Posterior cingulate gyrus (tissue), 11 donors: ENCODE measurements at places on chromosomes 11 and 22.
A peak's percentile ranks its signal among the peaks of the same experiment; 100 is the strongest.

GRCh38 chr22:22058633-22059290 is 76.2 kb upstream of the TOP3B start:
- no peak for DNase-seq

GRCh38 chr11:20596205-20597153 is 2.9 kb upstream of the SLC6A5 start:
- no peak for DNase-seq

DNA sequence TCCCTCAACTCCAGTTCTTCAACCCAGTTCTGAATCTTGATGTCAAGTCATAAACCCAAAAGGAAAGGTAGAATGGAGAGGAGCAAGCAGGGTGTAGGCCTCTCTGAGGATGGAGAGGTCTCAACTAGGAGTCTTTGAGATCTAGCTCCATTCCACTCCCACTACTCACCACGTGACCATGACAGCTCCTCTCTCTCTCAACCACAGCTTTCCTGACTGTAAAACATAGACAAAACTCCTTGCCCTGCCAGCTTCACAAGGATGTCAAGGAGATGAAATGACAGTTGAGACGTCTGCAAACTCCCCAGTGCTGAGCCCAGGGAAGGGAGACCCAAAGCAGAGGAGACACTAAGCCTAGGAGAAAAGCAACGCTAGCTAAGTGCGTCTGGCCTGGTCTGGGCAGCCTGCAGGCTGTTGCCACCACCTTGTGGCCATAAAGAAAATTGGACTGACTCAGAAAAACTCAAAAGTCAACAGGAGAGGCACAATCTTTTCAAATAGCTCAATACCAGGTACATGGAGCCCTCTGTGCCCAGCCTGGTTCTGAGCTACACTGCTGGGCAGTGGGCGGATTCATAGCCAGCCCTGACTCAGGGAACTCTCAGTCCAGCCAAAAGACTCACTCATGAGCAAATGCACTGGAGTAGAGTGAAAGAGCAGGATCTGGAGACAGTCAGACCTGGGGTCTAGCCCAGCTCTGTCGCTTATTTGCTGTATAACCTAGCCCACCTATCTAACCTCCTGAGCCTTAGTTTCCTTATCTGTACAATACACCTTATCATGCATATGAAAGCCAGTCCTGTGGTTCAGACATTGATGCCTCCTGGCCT is 3.4 kb downstream of the CLPB start:
- DNase-seq, result peak; percentile 43

DNA sequence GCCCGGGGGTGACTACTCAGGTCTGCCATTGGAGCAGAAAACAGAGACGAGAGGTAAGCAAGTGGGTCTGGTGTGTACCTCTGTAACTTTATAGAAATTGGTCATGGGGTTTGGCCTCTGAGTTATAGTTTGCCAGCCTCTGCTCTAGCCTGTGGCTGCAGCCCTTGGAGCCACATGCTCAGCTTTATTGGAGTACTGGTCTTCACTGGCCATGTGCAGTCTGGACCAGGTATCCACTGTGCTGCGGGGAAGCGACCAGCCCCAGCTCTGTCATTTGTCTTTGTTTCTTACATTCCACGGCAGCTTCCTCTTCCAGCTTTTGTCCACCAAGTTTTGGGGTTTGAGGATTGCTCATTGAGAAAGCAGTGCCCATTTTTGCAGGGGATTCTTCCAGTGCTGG is 453.4 kb downstream of the TBC1D22A start:
- no peak for DNase-seq

- no peak for DNase-seq
These were observed 579 bp upstream of the CYB5R2 start for GRCh38 chr11:7673724-7674434.

DNA sequence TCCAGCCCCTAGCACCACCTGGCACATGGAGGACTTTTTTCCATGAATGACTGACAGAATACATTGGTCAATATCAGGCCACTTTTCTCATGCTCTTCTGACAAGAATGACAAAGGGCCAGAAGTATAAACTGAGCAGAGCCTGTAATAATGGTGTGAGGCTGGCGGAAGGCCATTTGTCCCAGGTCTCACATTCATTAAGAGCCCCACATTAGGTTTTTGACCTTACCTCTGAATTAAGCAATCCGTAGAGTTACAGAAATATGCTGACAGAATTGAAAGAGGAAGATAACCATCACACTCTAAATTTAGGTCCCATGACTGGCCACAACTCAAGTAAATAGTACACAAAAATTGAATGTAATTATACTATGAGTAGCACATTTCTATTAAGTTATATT is 55.2 kb downstream of the SYT9 start:
- DNase-seq, result no peak

- DNase-seq, result no peak
These were observed 22.3 kb upstream of the KCNJ11 start for GRCh38 chr11:17410606-17411379.
